Cerebellar nuclear complex (tissue), 1 donor: ENCODE measurements at places on chromosomes 16 and 17.

DNA sequence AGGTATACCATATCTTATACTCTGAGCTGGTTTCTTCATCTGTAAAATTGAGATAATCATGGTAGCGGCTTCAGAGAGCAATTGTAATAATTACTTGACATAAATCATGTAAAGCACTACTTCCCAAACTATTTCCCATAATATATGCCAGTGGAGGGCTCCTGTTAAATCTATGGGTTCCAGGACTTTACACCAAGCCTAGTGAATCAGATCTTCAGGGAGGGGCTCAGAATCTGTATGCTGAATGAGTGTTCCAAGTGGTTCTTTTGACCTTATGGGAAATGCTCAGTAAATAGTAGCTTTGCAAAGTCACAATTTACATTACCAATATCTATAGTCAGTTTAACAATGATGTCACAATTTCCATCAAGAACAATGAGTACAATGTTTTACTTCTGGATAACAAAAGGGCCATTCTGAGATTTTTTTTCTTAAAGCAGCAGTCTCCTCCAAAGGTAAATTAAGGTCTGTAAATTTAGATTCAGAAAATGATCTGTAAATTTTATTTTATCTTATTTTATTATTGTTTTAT lies 50.9 kb upstream of the NLK start:
- DNase-seq: no peak

GRCh38 chr16:88681709-88682451 lies 4.4 kb downstream of the SNAI3 start:
- no peak for DNase-seq

DNA sequence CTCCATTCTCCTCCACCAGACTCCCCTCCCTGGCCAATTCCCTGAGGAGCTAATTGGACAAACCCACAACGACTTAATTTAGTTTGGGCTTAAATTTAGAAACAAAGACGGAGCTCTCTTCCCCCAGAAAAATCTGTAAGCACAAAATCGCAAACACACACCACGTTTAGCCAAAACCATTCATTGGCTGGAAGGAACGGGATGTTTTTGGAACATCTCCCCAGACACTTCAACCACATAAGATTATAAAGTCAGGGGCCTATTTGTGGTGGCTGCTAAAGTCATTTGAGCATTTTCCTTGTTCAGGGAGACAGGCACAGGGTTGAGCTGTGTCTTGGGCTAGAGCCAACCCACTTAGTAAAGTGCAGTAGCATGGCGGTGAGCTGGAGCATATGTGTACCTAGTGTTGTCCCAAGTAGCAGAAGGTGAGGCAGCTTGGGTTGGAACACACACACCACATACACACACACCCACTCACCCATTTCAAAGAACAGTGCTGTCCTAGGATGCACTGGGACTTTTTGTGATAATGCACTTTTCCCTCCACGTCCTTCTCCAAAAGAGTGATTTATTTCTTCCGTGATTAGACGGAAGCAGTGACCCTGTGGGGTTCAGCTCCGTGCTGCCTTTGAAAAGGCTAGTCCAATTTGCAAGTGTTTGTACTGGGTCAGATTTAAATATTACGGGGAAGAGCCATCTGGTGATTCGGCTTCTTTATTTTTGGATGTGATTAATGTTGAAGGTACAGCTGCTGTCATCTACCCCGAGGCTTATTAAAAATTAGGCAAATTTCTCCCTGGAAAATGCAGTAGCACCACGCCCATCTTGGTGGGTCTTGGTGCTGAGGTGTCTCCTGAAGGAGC lies 32.2 kb downstream of the ELAC2 start:
- DNase-seq: peak; percentile 51

GRCh38 chr16:24508614-24509013 lies 30.8 kb upstream of the RBBP6 start:
- DNase-seq: no peak

DNA sequence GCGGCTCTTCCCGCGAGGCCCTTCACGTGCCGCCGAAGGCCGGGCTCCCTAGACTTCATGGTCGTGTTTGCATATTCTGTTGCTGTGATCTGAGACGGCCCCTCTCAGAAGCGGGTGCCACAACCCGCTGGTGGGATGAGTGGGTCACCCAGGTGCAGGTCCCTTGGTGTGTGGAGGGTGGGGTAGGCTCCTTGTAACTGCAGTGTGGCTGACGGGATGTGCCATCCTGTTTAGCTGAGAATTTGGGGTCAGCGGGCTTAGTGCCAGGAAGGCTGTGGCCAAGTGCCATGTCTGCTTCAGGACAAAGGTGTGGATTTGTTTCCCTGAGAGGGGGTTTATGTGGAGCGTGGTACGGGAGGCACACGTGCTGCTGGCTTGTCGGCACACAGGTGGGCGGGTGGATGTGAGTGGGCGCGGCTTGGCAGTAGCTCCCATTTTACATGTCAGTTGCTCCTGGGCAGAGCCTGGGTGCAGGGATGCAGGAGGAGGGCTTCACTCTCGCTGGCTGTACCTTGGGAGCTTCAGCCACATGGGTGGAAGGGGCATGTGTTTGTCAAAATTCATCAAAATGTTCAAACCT lies 9.2 kb upstream of the WFIKKN1 start:
- no peak for DNase-seq

- DNase-seq: no peak
Measured at GRCh38 chr16:80200079-80200478, 340.7 kb upstream of the DYNLRB2 start.

DNA sequence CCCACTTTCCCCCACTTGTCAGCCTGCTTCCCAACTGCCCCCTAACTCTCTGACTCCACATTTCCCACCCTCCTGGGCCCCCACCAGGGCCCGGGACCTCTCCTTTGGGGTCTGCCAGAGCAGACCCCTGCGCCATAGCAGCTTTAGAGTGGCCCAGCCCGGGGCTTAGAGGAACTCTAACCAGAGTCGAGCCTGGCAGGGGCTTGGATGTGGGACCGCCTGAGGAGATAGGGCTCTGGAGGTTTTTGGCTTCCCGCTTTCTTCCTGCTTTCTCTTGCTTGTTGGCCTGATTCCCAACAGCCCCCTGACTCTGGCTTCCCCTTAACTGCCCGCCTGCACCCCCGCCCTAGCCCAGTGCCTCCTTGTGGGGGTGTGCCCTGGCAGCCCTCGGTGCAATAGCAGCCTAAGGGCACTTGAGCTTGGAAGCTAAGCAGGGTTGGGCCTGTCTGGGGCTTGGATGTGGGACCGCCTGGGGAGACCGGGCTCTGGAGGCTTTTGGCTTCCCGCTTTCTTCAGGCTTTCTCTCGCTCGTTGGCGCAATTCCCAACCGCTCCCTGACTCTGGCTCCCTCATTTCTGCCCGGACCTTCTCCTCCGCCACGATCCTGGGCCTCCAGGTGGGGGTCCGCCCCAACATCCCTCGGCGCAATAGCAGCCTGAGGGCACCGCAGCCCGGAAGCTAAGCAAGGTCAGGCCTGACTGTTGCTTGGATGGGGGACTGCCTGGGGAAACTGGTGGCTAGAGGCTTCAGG lies 2292.0 kb downstream of the TP53TG3F start:
- no peak for DNase-seq

DNA sequence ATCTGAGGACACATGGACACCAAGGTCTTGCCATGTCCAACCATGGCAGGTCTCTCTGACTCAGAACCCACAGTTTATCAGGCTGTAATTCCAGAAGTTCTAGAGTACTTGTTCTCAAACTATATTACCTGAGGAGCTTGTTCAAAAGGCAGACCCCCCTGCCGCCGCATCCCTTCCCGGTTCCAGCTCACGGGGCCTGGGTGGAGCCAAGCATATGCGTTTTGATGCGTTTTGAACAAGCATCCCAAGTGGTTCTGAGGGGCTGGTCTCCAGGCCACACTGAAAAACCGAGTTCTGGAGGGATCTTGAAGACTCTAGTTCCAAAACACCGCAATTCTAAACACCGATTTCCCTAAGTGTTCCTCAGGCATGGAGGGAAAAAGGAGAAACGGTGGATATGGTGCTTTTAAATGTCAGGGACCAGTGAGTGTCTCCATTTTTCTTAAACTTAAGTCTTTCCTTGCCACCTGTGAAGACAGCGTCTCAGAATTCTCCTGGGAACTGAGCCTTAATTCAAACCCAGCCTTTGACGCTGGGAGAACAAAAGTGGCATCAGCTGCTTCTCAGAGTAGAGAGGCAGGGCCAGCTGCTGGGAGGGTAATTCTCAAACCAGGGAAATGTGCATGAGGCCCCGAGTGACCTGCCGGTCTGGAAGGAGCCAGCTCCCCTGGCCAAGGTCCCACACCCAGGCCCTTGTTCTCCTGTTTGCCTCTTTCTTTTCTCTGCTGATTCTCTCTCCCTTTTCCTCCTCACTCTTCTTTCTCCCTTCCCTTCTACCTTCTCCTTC lies 84.4 kb upstream of the PLCG2 start:
- no peak for DNase-seq

DNA sequence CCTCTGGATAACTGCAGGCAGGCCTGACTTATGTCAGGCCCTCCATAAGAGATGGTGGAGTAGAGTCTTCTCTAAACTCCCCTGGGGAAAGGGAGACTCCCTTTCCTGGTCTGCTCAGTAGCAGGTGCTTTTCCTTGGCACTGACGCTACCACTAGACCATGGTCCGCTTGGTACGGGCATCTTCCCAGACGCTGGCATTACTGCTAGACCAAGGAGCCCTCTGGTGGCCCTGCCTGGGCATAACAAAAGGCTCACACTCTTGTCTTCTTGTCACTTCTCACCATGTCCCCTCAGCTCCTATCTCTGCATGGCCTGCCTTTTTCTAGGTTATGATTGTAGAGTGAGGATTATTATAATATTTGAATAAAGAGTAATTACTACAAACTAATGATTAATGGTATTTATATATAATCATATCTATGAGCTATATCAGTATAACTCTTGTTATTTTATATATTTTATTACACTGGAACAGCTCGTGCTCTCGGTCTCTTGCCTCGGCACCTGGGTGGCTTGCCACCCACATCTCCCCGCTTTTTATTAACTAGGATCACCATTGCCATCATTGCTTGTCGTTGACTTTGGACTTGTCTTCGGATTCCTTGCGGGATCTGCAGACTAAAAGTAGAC lies 59.8 kb upstream of the ARL4D start:
- peak; percentile 75 for DNase-seq

DNA sequence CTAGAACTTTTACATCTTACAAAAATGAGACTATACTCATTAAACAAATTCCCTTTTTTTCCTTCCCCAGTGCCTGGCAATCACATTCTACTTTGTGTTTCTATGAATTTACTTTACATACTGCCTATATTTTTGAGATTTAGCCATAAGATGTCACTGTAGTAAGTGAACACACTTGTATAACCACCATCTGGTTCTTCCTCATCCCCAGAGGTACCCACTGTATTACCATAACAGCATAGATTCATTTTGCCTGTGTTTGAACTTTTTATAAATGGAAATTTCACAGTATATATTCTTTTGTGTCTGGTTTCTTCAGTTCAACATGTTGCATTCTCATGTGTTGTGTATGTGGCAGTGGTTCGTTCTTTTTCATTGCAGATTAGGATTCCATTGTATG lies 15.8 kb downstream of the CYB5B start:
- DNase-seq: no peak

- peak; percentile 65 for DNase-seq
Measured at GRCh38 chr16:46973207-46973995, at the start of gene DNAJA2. DNAJA2 (minus strand) TSS chr16:46973674; CDS start chr16:46973572, 102 bp downstream.
